ENCODE measurements at places on chromosomes 1 and 21.

GRCh38 chr1:203636291-203636690 lies 9.7 kb downstream of the ATP2B4 start:
- no peak for DNase-seq

DNA sequence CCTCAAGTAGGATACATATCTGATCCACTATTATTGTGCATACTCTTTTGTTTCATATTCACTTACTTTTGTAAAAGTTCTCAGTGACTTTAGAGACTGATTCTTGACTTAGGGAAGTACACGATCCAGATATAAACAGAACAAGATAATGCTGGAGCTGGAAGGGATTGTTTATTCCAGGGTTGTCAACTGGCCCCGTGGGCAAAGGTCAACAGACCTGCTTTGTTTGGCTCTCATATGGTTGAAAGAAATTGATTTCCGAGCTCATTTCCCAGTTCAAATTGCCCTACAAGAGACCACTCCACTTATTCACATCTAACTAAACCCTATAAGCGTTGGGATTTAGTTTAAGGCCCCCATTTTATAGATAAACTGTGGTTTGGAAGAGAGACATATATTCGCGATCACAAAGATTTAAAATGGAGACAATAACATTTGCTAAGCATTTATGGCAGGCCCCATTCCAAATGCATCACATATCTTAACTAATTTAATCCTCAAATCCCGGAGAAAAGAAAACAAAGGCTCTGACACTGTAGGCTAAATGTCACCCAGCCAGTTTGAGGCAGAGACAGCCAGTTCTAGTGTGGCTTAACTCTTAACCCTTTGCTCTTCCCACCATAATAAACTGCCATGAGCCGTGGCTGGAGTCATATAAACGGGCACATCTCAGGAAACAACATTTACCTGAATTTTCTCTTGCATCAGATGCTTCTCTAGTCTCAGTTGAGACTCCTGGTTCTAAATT lies 20.6 kb downstream of the REG4 start:
- no peak for DNase-seq

GRCh38 chr1:109027841-109028240 lies 14.1 kb downstream of the WDR47 start:
- DNase-seq = no peak

DNA sequence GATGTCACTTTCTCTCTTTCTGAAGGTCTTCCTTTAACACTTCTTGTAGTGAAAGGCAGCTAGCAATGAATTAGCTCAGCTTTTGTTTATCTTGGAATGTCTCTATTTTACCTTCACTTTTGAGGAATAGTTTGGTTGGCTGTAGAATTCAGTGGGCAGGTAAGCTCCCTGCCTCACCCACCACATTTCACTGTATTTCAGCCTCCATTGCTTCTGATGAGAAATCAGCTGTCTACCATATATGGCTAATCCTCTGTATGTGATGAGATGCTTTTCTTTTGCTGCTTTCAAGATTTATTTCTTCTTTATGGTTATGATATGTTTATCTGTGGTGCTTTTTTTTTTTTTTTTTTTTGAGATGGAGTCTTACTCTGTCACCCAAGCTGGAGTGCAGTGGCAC lies 70.1 kb downstream of the MRPL39 start:
- no peak for DNase-seq

DNA sequence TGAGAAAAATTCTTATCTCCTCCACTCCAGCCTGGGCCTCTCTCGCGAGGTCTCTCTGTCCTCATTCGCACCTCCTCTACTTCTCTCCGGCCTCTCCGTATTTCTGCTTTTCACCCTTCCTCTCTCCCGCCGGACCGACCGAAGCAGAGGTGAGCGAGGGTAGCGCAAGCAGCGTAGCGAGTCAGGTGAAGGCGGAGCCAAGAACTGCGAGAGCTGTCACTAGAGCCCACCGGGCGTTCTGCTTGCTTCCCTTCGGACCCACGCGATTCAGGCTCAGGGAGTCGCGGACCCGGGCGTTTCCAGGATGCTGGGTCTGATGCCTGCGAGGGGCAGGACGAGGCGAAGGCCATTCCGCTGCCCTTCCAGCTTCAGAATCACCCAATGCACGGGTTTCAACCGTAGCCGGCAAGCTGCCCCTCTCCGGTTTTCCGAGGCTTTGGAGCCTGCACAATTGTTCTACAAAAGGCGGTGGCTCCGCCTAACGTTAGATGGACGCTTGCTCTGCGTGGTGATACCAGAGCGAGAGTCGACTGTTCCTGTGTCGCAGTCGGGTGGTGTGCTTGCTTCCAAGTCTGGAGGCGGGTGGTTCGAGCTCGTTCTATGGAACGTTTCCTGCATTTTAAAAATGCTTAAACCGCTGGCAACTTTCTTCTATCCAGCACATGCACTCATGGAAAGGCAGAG lies 310.2 kb downstream of the FAM72C start:
- no peak for DNase-seq

DNA sequence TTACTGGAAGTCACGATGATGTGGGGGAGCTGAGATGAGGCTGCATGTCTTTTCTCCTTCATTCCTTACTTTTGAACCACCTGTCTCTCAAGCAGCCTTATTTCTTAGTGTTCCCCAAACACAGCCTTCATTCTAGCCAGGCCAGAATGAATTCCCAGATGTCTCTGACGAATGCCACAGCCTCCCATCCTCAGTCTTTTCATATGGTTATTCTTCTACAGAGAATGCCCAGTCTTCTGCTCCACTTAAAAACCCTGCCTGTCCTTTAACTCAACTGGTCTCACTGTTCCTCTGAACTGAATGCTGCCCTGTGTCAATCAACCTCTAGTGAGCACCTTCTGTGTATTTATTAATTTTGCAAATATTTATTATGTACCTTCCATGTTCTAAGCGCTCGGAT lies 156.2 kb downstream of the PLA2G4A start:
- DNase-seq = no peak

- DNase-seq = no peak
Measured at GRCh38 chr1:8540971-8541370, 223.1 kb downstream of the SLC45A1 start.

DNA sequence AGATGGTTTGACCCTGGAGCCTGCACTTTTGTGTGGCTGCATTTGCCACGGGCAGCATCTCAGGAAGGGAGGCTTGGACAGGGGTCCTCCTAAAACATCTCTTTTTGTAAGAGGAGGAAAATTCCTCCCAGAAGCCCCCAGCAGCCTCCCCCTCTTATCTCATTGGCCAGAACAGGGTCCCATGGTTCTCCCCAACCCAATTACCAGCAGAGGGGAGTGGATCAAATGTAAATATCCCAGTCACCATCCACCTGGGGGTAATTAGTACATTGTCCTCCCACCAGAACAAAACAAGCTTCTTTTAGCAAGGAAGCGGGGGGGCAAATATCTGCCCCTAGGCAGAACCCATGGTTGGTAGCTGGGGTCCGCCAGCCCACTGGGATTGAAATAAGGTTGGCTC lies 44.7 kb upstream of the TENT5B start:
- DNase-seq = no peak

DNA sequence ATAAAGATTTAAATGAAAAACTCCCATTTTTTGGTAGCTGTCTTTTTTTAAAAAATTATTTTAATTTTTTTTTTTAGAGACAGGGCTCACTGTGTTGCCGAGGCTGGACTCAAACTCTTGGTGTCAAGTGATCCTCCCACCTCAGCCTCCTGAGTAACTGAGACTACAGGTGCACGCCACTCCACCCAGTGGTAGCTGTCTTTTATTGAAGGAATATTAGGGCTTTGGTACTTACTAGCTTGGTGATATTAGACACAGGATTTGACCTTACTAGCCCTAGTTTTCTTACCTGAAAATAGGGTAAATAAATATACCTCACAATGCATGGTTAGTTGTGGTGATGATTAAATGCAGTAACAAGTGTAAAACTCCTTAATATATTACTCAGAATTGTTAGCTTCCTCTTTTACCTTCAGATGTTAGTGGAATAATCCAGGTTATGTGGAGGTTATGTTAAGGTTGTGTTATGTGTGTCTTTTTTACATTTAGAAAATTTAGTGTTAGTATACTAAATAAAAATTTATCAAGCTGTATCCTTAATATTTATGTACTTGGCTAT lies 66.8 kb downstream of the PHACTR4 start:
- DNase-seq = no peak

- no peak for DNase-seq
Measured at GRCh38 chr1:87512431-87512830, 183.8 kb downstream of the LMO4 start.

Measured in NCI-H1105 (cell line).